ENCODE measurements at places on chromosomes 7 and 10.

GRCh38 chr10:96309628-96310320 is 5.5 kb downstream of the DNTT start:
- no peak for DNase-seq

GRCh38 chr7:92013611-92014010 is 72.9 kb downstream of the AKAP9 start:
- DNase-seq: no peak

GRCh38 chr7:28623105-28623730 is 210.9 kb downstream of the CREB5 start:
- DNase-seq: no peak

DNA sequence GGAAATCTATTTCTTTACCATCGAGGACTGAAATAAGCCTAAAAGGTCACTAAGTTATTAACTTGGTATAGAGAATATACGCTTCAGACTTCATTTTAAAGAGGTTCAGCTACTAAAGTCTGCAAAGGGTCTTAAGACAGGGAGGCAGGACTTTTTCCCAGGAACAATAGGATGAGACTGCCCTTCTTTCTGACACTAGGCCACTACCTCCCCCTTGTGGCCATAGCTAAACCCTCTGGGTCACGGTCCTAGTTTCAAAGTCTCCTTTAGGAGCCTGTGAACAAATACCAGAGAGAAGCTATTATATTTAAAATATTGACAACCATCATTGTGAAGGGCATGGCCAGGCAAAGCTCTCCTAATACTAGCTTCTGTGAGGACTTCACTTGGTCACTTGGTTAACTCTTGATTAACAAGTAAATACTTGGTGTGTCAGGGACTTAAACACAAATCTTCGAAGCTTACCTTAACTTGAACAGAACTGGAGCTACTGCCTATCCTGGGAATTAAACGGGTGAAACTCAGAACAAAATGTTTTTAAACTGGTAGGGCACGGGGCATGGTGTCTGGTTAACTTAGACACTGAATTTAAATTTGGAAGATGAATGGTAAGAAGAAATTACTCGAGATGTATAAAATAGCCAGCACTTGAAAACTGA is 75.6 kb downstream of the CCDC6 start:
- no peak for DNase-seq

DNA sequence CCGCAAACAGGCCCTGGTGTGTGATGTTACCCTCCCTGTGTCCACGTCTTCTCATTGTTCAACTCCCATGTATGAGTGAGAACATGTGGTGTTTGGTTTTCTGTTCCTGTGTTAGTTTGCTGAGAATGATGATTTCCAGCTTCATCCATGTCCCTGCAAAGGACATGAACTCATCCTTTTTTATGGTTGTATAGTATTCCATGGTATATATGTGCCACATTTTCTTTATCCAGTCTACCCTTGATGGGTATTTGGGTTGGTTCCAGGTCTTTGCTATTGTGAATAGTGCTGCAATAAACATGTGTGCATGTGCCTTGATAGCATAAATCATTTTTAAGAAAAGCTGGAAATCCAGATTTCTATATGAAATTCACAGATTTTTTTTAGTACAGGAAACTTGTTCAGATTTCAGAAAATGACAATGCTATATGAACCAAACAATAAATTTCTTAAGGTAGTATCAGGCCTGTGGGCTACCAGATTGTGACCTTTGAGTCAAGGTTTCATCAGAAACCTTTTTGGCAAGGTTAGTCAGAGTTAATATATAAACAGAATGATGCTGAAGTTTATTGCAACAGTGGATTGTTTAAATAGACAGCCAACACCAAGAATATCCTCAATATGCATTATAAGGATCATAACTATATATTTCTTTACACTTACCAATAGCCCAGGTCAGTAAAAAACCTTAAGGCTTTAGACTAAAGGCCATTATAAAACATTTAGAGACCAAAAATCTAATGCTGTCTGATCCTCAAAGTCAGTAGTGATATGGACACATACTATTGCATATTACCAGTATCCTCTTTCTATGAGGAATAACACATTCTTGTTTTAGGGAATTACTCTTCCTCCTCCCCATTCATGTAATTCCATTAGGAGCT is 68.7 kb upstream of the PAPSS2 start:
- DNase-seq: no peak

GRCh38 chr7:151076863-151077704 is 3.5 kb downstream of the FASTK start:
- DNase-seq: no peak

DNA sequence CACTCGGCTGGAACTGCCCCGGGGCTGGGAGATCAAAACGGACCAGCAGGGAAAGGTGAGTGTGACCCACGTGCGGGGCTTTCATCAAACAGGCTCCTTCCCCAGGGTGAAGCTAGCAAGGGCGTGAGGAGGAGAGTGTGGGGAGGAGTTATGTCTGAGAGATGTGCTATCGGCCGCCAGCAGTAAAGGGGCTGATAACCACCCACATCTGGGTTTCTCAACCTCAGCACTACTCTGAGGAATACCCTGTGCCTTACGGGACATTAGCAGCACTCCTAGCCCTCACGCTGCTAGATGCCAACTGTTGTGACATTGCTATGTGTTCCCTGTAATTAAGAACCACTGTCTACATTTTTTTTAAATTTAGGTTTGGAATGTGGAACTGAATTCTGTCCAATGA is 113.9 kb upstream of the STK17A start:
- no peak for DNase-seq

- DNase-seq: no peak
These were observed 108.3 kb upstream of the CDK6 start for GRCh38 chr7:92944633-92945032.

GRCh38 chr10:123154711-123155505 is 706 bp downstream of the BUB3 start:
- no peak for DNase-seq

DNA sequence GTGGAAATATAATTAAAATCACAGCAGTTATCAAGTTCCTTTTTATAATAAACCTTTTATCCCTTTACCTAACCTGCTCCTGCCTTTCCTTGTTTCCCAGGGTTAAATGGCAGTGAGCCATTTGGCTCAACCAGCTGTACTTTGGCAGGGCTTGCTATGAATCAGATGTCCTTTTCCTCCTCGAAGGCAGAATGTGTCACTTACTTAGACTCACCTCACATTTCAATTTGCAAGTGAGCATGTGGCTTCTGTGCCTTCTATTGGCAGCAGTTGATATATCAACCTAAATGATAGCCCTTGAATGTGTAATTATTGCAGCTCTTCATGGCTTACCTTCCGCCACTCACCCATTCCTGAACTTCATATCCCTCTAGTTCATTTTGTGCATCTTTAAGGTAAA is 301.7 kb downstream of the CSTF2T start:
- no peak for DNase-seq

DNA sequence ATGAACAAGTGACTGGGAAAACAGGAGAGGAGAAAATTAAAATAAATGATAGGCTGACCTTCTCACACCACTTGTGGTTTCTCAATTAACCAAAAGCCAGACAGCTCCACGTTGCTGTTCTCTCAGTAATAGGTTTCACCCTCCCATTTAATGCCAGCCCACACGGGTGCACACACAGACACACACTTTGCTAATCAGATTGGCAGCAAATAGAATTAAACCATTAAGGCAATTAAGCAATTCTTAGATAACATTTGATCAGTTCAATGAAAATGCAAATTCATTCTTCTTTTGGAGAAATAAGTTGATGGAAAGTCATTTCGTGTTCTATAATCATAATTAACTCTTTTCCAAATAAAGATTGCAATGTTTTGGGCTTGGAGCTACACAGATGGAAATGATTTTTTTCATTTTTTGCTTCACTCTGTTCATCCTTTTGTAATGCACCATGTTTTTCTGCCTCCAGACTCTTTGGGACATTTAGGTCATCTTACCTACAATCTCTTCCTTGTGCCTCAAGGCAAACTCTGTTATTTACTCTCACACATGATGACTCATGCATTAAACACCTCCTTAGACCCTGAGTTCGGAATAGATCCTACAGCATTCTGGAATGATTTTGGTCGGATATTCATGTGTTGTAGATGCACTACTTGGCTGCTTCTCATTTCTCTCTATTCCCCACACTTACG is 700.7 kb downstream of the AUTS2 start:
- no peak for DNase-seq

DNA sequence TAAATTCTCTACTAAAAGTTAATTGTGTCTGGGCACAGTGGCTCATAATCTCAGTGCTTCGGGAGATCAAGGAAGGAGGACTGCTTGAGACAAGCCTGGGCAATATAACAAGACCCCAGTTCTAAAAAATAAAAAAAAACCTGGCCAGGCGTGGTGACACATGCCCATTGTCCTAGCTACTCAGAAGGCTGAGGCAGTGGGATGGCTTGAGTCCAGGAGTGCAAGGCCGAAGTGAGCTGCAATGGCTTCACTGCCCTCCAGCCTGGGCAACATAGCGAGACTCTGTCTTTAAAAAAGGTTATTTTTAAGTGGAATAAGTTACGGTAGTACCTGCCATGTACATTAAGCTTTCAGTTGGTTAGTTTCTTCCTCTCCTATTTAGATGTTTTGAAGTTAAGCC is 28.9 kb downstream of the CDK14 start:
- DNase-seq: no peak

DNA sequence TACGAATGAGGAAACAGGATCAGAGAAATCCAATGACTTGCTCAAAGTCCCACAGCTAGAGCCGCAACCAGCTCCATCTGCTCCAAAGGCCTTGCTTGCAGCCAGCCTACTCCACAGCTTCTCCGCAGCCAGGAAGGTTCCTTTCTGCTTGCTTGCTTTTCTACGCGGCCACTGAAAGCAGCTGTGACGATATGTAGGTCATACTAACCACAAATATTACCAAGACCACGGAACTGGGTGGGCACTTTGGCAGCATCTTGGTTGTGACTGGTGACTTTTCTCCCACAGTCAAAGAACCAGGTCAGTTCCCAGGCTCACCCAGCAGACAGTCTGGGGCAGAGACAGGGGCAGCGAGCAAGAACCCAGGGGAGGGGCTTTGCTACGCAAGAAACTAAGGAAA is 86.4 kb downstream of the FAM53B start:
- peak; percentile 58 for DNase-seq

- DNase-seq: no peak
These were observed 64.2 kb upstream of the RAPGEF5 start for GRCh38 chr7:22420973-22421635.

DNA sequence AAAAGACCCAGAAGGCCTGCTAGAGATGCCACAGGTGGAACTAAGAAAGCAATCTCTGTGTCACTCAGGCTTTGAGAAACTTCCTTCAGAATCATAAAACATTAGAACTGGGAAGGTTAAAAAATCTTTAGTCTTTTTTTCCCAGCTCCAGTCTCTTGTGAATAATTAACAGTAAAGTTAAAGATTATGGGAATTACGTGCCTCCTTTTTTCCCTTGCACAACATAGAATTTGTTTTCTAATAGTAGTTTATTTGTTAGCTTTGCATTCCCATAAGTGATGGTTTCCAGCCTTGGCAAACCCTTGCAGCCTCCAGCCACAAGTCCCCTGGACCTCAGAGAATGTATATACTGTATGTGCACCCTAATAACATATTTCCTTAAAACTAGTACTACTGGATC is 128.3 kb downstream of the TPST1 start:
- DNase-seq: no peak

GRCh38 chr10:50909334-50910014 is 24.0 kb upstream of the A1CF start:
- DNase-seq: no peak

- DNase-seq: no peak
These were observed 125.8 kb downstream of the DOCK4 start for GRCh38 chr7:112080441-112080840.

DNA sequence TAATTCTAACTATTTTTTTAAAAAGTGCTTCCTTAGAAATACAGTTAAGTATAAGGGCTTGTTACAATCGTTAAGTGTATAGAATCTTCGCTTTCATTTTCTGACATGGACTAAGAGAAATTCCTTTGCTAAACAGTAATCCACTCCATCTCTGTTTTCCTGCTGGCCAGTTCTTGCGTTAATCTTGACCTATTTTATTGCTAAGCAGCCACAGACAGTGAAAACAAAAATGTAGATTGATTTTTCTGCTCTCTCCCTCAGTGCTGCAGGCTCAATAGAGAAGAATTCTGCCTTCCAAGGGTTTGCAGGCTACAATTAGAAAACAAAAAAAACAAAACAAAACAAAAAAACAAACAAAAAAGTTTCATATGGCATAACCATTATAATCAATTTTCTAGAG is 310.4 kb upstream of the ADARB2 start:
- no peak for DNase-seq

GRCh38 chr10:31204090-31204489 is 114.9 kb upstream of the ZEB1 start:
- DNase-seq: no peak

DNA sequence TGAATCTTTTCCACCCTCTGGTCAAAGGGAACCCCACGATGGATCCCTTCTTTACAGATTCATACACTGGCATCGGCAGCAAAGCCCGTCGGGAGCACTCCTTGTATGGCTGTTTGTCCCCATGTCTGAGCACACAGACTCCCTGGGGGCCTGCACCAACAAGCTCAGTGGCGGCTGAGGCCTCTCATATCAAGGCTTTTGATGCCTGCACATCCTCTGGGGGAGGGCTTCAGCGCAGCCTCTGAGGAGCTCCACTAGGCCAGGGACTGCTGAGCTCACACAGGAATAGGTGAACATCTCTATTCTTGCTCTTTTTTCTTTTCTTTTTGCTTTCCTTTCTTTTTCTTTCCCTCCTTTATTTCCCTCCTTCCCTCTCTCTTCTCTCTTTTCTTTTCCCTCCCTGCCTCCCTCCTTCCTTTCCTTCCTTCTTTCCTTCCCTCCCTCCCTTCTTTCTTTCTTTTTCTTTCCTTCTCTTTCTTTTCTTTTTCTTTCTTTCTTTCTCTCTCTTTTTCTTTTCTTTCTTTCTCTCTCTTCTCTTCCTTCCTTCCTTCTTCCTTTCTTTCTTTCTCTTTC is 174.6 kb downstream of the CCDC3 start:
- DNase-seq: no peak

- DNase-seq: no peak
These were observed 105.6 kb downstream of the BUB3 start for GRCh38 chr10:123259791-123260190.

DNA sequence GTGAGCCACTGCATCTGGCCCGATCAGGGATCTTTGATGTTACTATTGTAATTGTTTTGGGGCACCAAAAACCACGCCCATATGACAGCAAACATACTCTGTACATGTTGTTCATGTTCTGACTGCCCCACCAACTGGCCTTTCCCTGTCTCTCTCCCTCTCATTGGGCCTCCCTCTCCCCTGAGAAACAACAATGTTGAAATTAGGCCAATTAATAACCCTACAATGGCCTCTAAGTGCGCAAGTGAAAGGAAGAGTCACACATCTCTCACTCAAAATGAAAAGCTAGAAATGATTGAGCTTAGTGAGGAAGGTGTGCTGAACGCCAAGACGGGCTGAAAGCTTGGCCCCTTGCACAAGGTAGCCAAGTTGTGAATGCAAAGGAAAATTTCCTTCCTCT is 50.3 kb upstream of the SDK1 start:
- no peak for DNase-seq

- no peak for DNase-seq
These were observed 3.4 kb downstream of the IFRD1 start for GRCh38 chr7:112453505-112454171.

- DNase-seq: no peak
These were observed 45.5 kb upstream of the GPR26 start for GRCh38 chr10:123620621-123621020.
